ENCODE measurements at places on chromosomes 7 and 10.
A peak's percentile ranks its signal among the peaks of the same experiment; 100 is the strongest.

DNA sequence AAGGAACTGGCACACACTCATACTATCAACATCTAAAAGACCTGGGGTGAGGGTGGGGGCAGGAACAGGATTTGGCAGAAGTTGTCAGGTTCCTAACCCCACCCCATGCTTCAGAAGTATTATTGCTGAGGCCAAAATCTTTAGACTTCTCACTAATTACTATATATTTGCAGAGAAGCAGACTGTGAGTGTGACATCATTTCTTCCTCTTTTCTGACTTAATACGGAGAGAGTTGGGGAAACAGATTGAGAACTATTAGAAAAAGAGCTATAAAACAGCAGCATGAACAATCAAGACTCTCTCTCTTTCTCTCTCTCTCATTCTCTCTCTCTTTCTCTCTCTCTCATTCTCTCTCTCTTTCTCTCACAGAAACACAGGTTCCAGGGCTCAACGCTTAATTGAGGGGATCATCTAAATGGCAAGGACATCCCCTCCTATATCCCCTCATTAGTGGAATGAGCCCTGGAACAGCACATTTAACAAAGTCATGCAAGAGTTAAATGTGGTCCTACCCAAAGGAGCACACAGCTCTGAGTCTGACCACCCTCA, 94.8 kb downstream of the KCNMA1 start:
- DNase-seq, result no peak

DNA sequence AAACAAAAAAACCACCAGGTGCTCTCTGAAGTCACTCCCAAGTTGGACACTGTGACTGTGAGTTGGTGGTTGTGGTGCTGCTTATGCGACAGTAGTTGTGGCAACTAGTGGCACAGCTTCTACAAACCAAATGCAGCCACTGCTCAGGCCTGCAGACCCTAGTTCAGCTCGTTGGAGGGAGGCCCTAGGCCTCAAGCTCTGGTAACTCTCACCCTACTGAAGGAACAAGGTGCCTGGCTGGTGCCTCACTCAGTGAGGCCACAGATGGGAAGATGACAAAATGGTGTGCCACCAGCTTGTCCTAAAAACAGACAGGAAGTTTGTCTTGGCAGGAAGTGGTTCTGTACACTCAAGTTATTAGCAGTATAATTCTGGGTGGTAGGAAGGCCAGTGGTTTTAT, 45.3 kb upstream of the RAPGEF5 start:
- DNase-seq, result peak; percentile 81

GRCh38 chr10:86968994-86969355, 693 bp downstream of the ADIRF start:
- no peak for DNase-seq

DNA sequence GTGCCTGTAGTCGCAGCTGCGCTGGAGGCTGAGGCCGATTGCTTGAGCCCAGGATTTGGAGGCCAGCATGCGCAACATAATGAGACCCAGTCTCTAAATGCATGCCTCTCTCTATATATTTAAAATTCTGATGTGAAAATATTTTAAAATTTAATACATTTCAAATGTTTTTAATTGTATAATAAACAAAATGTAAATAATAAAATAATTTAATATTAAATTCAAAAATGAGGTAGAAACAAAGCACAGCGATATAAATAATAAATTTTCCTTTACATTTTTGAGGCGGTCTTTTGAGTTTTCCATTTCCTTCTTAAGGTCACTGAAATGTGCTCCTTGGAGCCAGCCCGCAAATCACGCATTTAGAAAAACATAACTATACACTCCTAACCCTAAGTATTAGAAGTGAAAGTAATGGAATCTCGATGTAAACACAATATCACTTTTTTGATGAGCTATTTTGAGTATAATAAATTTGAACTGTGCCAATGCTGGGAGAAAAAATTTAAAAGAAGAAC, 523 bp upstream of the CDK1 start:
- no peak for DNase-seq

DNA sequence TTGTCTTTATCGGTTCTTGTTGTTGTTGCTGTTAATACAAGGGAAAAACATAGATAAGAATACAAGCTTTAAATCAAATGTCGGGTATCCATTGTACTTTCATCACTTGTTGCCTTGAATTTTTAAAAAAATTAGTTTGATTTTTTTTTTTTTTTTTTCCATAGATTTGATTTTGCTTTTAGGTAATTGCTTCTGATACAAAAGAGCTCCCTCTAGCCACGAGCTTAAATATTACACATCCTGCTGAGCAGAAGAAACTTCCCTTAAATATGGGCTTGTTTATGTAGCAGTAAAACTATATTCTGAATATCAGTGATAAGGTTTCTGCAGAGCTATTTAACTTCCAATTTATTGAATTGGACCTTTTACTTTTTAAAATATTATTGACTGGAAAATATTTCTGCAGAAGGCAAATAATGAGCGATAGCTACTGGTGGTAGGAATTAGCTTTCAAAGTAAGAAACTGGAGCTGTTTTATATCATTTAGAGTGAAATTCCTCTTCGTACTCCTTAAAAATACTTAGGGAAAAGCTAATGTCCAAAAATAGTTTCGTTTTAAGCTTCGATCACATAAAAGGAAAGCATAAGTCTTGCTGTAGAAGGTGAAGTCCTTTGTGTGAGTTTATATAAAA, 216.9 kb downstream of the POLR1F start:
- DNase-seq, result no peak

DNA sequence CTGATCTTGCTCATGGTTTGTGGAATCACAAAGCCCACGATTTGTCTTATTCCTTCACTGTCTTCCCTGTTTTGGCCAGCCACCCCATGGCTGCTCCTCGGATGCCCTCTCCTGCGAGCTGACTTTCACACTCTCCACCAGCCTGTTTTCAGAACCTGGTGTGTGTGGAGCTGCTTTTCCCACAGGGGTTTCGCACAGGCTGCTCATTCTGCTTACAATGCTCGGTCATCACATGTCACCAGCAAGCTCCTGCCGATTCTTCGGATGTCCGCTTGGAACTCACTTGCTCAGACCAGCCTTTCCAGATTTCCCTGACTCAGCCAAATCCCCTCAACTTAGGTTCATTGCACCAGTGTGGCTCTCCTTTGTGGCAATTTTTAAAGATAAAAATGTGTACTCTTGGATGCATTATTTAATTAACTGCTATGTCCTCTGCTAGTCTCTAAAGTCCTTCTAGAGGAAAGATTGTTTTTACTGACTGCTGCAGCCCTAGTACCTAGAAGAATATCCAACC, 1018.6 kb upstream of the LRRTM3 start:
- no peak for DNase-seq

DNA sequence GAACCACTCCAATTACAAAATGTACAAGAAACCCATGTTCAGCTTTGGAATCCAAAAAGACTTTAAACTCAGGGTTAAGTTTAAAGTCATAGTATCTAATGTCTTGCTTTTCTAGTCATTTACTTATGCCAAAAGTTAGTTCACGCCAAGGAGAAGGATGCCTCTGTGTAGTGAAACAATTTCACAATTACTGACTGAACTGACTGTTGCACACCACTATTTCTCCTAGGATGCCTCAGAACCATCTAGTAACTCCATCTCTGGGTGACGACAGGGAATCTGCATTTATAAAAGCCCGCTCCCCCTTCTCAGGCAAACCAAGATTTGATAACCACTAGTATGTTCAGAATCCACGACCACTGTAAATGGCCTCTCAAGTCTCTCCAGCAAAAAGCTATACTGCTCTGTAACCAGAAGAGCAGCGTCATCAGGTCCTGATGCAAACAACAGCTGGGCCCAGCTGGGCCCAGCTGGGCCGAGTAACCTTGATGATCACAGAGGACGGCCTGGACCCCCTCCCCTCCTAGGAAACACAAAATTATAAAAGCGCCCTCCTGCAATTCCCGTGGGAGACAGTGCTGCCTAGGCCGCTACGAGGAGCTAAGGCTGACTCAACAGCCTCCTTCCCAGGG, 680 bp upstream of the ADO start:
- DNase-seq, result no peak

DNA sequence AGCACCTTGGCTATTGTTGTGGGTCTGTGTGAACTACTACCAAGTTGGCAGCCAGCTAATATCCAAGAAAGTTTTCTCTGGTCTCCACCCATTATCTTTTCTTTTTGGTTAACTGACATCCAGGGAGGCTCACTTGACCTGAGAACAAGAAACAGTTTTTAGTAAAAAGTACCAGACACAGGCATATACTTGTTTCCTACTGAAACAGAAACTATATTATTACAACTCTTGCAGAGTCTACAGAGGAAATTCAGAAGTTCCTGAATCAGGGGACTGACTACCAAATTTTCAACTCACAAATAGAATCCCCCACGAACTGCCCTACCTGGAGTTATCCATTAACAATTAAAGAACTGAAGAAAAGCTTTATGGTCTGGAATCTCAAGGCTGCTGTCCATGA, 168.9 kb downstream of the KCND2 start:
- no peak for DNase-seq

GRCh38 chr10:84254552-84255478, 10.0 kb downstream of the RGR start:
- DNase-seq, result no peak

- DNase-seq, result no peak
Measured at GRCh38 chr7:121123032-121123431, 134.5 kb downstream of the CPED1 start.

DNA sequence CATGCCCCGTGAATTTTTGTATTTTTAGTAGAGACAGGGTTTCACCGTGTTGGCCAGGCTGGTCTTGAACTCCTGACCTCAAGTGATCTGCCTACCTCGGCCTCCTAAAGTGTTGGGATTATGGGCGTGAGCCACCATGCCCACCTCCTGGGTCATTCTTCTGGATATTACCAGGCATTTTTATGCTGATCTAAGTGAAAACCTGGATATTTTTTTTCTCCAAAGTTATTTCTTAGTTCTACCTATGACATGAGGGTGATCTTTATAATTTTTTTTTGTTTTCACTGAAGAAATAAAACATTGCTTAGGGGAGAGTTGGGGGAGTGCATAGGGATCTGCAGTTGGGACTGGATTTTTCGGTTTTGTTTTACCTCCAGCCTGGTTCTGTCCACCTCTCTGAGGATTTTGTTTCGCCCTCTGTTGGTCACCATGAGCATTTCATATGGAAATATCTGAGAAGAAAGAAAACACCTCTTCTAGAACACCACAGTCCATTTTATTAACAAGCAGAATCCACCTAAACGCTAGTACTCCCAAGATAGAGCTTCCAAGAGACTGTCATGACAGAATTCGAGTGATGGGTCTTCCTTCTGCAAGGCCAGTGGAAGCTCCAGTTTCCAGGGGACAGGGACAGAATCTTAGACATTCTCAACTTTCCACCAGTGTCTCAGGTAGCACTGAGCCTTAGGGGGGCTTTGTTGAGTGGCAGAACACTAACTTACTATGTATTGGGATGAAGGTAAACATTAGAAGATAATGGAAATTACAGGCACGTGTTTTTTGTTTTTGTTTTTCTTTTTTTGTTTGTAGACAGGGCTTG, 33.4 kb upstream of the AFAP1L2 start:
- DNase-seq, result no peak

GRCh38 chr10:79299397-79300241, 47.6 kb upstream of the PPIF start:
- DNase-seq, result no peak

- no peak for DNase-seq
Measured at GRCh38 chr10:132774902-132775863, 10.8 kb downstream of the NKX6-2 start.

DNA sequence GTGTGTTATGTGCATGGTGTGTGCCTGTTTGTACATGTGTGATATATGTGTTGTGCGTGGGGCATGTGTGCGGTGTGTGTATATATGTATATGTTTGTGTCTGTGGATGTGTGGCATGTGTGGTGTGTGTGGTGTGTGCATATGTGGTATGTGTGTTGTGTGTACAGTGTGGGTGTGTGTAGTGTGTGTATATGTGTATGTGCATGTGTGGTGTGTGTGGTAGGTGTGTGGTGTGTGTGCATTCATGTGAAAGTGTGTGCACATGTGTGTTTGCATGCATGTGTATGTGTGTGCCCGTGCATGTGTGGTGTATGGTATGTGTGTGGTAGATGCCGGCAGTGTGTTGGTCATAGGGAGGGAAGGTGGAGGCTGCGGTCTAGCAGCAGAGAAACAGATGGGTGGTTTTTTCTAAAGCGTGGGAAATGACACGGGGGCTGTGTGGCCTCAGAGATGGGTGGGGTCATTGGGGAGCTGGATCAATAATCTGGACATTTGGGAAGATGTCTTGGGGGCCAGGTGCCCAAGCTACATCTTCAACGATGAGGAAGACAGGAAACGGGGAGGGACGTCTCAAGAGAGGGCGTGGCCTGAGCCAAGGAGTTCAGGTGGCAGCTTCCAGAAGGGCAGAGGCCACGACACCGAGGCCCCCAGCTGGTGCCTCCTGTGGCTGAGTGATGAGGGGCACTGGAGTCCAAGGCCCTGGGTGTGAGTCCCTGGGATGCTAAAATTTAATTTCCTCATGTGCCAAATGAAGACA, 481.3 kb downstream of the DNAJB6 start:
- peak; percentile 8 for DNase-seq

- DNase-seq, result no peak
Measured at GRCh38 chr7:151767557-151767956, 109.4 kb downstream of the PRKAG2 start.

- no peak for DNase-seq
Measured at GRCh38 chr10:3749600-3749999, 35.4 kb downstream of the KLF6 start.

DNA sequence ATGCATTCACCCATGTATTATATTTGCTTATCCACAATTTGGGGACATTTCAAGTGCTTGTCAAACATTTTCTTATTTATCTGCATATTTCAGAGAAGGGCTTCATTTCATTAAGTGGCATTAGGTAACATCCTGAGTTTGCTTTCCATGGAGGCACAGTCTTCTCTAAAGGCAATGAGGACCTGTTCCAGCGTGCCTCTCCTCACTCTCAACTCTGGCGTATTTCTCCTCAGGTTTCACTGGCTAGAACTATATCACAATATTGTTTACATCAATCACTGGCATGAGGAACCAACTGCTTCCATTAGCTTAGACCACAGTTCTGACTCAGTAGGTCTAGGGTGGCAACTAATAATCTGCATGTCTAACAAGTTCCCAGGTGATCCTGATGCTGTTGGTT, 177.2 kb downstream of the TAX1BP1 start:
- DNase-seq, result no peak

DNA sequence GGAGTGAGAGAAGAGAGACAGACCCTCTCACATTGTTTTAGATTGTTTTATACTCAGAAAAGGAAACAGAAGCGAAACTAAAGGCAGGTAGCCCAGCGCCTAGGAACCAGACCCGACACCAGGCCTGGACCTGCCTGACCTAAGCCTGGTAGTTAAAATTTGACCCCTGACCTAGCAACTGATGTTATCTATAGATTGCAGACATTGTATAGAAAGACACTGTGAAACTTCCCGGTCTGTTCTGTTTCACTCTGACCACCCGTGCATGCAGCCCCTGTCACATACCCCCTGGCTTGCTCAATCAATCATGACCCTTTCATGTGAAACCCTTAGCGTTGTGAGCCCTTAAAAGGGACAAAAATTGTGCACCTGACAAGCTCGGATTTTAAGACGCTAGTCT, 31.6 kb downstream of the VIPR2 start:
- no peak for DNase-seq

DNA sequence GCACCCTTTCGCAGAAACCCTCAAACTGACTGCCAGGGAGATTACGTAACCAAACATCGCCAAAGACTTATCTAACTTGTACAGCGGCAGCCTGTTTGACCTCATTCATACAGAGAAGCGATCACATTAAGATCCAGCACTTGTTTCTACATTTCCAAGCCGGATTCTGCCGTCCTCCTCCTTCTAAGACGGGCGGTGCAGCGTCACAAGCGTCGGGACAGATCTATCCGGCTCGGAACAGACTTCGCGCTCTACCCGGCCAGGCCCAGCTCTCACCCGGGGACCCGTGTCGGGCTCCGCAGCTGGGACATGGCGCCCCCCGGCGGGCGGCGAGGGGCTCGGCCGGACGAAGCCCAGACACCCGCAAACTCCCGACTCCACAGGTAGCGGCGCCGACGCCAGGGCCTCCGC, 373 bp downstream of the H2AZ2 start:
- peak; percentile 84 for DNase-seq

Measured in DND-41 (cell line).